ENCODE measurements at places on chromosomes 4 and X.

GRCh38 chr4:121252224-121252806 is 88.2 kb upstream of the TNIP3 start:
- DNase-seq: peak; percentile 60

DNA sequence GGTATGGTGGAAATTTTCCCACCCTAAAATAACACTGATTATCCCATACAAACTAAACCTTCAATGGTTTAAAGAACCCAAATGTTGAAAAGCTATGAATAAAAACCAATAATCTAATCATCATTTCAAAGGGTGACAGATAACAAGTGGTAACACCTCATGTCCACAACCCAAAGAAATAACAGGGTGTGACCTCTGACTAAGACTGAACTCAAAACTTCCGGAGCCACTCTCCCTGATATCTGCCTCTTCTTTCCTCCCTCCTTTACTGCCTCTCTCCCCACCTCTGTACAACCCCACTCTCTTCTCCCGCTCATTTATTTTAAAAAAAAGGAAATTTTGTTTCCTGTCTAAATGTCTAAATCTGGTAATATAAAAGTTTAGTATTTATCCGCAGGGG is 11.5 kb downstream of the FBXW7 start:
- DNase-seq: no peak

DNA sequence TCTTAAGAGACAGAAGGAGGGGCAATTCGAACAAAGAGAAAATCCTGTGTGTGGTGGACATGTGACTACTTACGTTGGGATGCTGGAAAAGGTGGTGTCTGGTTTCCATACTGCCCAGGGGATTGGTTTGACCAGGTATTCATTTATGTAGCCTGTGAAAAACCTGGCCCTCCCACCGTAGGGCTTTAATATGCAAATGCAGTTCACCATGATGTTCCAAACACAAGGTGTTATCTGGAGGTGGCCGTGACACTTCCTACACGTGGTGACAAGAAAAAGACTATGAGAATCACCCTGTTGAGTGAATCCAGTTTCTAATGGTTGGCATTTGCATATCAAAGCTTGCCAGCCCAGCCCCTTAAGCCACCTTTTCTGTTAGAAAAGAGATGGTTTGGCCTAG is 27.9 kb downstream of the UGT2B4 start:
- no peak for DNase-seq

DNA sequence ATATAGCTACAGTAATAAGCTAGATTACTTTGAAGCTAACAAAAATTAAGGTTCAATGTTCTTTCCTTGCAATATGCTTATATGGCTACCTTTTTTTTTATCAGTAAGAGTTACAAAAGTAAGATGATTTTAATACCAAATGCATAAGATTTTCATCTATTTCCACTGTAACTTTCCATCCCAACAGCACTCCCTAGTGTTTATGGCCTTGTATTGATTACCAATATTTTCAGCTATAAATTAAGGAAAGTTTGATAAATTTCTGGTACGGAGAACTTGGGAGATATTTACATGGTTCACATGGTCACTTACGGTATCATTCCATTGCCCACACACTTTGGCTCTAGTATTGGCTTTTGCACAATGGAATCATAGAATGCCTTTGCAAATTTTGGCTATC is 448.9 kb upstream of the PABPC4L start:
- DNase-seq: no peak

DNA sequence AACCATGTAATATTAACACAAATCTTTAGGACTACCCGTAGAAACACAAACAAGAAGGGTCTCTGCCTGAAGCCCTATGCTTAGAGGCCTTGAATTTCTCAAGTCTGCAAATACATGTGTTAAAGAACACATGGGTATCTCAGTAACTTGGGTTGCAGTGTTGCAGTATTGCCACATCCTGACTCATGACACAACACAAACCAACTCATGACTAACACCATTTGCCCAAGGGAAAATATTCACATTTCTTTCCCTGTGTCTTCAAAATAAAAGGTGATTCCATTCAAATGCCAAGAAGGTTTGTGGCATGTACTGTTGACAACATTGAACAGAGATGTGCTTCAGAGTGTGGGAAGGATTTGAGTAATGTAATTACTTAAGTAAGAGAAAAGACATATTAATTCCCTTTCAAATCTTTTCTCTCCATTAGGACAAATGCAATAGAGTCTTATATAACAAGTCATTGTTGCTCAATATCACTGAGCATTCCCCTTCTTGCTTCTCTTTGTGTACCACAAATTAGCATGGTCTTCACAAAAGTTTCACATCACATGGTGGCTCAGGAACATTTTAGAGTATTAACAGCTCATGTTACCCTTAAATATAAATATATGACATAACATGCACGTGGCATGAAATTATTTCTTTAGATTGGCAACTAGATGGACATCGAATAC is 487.1 kb downstream of the STPG2 start:
- peak; percentile 41 for DNase-seq

DNA sequence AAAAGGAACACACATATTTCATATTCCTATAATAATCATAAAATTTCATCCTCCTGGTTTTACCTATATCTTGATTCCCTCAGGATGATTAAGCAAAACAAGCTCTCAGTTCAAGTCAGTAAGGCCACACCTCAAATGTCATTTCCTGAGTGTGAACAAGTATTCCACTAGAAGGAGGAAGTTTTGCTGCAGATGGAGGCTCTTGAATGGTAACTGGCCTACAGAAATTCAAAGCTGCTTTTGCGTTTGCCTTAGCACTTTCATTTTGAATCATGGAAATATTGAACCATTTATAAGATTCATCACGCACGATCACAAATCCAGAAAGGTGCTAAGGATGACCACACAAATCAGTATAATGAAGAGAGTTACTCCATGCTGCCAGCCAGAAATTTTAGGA is 254.4 kb upstream of the CXXC4 start:
- DNase-seq: no peak

DNA sequence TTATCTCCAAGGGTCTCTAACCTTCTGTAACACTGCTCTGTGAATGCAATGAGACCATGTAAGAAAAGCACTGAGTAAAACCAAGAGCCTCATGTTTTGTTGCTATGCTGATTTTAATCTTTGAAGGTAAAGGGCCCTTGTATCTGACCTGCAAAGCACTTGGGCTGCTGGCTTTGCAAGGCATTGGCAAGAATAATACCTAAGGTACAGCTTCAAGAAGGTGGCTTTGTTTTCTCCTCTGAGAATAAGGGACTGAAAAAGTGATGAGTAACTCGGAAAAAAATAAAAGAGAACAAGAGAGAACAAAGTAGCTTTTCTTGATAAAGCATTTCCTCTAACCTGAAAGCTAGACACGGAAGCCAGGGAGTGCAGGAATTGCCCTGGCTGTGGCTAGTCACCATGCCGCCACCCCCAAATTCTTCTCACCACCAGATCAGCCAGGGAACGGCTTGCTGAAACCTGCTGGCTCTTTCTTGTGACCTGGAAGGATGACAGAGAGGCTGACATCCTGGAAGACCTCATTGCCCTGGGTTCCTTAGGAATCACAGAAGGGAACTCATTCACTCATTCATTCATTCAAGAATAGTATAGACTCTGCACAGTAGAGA is 41.8 kb upstream of the HS3ST1 start:
- no peak for DNase-seq

- DNase-seq: no peak
Measured at GRCh38 chr4:109733728-109734127, 3.9 kb upstream of the PLA2G12A start.

DNA sequence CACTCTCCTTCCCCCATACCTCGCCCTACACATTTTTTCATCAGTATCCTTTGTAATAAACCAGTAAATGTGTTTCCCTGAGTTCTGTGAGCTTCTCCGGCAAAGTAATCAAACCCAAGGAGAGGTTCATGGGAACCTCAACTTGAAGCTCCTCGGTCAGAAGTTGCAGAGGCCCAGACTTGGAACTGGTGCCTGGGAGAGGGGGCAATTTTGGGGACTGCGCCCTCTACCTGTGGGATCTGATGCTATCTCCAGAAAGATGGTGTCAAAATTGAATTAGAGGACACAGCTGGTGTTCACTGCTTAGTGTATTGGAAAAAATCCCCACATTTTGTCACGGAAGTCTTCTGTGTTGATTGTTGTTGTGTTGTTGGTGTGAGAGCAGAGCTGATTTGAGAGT is 70.6 kb downstream of the ATP11C start:
- no peak for DNase-seq

GRCh38 chr4:123248085-123248659 is 148.4 kb upstream of the SPRY1 start:
- DNase-seq: peak; percentile 62

- DNase-seq: no peak
Measured at GRCh38 chr4:139153411-139154133, 23.4 kb downstream of the ELF2 start.

DNA sequence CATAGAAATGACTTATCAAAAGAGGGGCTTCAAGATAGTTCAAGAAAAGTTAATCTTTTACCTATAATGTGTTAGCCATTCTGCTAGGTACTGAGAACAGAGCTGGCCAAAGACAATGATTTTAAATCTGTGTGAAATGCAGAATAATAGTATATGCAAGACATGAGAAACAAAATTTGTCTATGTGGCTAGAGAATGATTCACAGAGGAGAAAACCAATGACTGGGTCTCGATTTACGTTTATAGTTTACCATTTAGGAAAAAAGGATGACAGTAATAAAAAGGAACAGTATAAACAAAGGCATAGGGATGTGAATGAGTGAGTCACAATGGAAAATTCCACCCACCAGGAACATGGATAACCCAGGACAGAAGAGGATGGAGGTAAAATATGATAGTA is 31.9 kb downstream of the NPFFR2 start:
- no peak for DNase-seq

GRCh38 chr4:185830263-185830994 is 18.4 kb upstream of the SORBS2 start:
- DNase-seq: no peak

- peak; percentile 21 for DNase-seq
Measured at GRCh38 chr4:71974681-71975080, 57.1 kb upstream of the NPFFR2 start.

GRCh38 chrX:2666491-2666890 is 24.6 kb upstream of the CD99 start:
- DNase-seq: no peak

DNA sequence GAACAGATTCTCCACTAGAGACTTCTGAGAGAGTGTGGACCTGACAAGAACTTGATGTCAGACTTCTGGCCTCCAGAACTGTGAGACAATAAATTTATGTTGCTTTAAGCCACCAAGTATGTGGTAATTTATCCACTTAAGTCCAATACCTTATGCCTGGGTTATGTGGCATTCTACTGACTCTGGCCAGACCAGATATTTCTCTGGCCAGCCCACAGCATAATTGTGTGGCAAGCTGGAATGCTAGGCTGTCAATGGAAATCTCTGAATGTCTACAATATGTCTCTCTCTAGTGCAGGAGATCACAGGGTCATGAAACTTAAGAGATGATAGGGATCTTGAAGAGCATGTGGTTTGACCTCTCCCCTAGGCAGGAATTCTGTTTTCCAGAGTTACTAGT is 251.0 kb downstream of the ZNF674 start:
- DNase-seq: no peak

DNA sequence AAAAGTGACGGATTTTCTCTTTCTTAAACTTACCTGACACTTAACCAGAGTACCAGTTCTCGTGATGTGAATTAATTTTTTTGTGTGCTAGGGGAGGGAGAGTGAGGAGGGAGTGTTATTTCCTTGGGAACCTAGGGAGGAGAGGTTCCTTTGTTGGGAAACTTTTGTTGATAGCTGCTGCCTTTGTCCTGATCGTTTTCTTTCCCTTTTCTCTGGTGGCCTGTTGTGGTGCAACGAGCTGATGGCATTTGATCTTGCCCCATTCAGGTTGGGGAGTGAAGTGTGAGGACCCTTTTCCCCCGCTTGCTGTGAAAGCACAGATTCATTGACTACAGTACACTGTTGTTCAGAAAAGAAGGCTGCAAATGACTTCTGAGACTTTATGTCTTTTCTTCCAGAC is 59.8 kb downstream of the SLC9A6 start:
- DNase-seq: no peak

DNA sequence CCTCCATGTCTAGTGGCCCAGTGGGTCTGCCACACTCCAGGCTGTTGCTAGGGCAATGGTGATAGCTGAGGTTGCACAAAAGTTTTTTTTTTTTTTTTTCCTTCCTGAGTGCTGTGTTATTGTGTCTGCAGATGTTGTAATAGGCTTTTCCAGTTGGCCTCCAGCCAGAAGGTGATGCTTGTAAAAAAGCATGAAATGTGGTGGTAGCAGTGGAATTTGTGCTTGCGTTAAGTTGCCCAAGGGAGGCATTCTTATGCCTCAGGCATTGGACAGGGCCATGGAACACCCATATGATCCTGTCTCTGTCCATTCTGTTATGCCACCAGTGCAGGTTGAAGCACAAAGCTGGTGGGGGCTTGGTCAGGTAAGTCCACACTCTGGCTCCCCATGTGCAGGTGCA is 660.5 kb upstream of the SPANXN1 start:
- peak; percentile 9 for DNase-seq

- no peak for DNase-seq
Measured at GRCh38 chr4:142243255-142243654, 602.8 kb downstream of the INPP4B start.

DNA sequence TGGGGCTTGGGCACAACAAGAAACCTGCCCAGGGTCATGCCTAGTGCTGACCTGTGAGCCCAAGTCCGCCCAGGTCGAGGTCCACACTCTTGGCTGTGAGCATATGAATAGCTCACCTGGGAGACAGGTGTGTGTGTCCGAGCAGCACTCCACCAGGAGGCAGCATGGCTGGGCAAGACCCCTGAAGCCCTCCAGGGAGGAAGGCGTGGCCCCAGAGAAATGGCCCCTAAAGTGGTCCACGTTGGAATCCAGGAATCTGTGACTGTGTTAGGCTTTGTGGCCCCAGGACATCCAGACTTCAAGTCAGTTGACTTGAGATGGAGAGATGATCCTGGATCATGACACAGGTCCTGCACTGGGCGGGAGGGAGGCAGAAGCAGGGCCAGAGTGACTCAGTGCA is 138.8 kb downstream of the CPZ start:
- DNase-seq: no peak

- DNase-seq: peak; percentile 51
Measured at GRCh38 chr4:154807042-154807630, 26.1 kb downstream of the RBM46 start.

GRCh38 chrX:55357236-55357635 is 92.5 kb upstream of the PAGE3 start:
- no peak for DNase-seq

GRCh38 chrX:135484641-135485289 is 35.7 kb upstream of the INTS6L start:
- DNase-seq: peak; percentile 22

- peak; percentile 44 for DNase-seq
Measured at GRCh38 chr4:121950212-121950679, 1.6 kb downstream of the TRPC3 start.

DNA sequence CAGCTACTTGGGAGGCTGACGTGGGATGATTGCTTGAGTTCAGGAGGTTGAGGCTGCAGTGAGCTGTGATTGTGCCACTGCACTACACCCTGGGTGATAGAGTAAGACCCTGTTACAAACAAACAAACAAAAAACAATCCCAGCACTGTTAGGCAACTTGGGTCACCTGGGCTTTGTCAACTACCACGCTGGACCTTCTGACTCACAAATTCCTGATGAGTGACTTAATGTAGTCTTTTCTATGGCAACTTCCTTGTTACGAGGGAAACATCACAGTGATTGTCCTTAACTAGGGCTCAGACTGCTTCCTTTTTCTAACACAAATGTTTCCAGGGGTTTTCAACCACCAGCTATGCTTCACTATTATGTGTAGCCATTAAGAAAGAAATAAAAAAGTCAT is 128.8 kb upstream of the GPC4 start:
- DNase-seq: peak; percentile 42
